ENCODE measurements at places on chromosomes 1 and 21.

DNA sequence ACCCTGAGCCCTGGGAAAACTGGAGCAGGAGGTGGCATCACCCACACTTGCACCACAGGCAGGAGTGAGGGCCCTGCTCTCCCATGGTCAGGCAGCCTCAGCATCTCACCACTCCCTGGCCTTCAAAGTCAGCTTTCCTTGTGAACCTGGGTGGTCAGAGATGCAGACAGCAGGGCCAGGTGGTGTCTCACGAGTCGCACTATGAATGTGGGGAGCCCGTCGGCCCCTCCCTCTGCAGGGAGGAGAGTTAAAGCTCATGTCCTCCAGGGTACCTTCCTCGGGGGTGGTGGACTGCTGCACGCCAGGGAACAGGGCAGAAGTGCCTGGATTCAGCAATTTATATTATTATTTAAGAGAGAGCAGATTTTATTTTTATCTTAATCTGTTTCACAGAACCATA lies 24.1 kb downstream of the ABCG1 start:
- no peak for DNase-seq

DNA sequence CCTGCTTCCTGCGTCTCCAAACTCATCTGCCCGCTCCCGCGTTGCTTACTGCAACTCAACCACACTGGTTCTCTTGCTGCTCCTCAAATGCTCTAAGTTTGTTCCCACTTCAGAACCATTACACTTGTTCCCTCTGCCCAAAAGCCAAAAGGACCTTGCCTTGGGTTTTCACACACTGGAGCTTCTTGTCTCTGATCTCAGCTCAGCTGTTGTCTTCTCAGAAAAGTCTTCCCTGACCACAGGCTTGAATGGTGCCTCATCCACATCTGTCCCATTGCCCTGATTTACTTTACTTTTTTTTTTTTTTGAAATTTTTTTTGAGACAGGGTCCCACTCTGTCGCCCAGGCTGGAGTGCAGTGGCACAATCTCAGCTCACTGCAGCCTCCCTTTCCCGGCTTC lies 44.3 kb upstream of the SYT14 start:
- no peak for DNase-seq

- no peak for DNase-seq
Observed at GRCh38 chr1:239677362-239677761, 291.0 kb downstream of the CHRM3 start.

- no peak for DNase-seq
Observed at GRCh38 chr21:31772674-31773555, 41.0 kb upstream of the SCAF4 start.

GRCh38 chr1:178627037-178627436 lies 98.0 kb upstream of the RALGPS2 start:
- DNase-seq, result no peak

DNA sequence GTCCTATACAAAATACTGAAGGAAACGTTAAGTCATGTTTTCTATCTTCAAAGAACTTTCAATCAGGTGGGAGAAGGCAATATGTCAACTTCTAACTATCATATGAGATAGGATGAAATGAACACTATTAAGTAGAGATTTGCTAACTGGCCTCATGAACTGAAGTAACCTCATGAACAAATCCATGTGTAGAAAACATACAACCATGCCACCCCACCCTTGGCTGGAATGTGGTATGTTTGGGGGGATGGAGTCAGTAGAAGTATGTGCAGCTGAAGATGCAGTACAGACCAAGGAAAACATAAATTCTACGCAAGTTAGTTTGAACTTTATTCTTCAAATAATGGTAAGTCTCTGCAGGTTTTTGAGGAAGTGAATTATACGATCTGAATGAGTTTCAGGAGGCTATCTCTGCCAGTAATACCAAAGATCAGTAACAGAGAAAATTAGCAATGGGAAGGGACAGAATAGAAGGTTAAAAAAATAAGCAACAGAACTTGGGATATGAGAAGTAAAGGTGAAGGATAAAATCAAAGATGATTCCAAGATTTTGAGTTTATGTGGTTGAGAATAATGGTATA lies 4.5 kb downstream of the TRMT1L start:
- no peak for DNase-seq

GRCh38 chr21:42103843-42104242 lies 32.7 kb downstream of the UMODL1 start:
- no peak for DNase-seq

DNA sequence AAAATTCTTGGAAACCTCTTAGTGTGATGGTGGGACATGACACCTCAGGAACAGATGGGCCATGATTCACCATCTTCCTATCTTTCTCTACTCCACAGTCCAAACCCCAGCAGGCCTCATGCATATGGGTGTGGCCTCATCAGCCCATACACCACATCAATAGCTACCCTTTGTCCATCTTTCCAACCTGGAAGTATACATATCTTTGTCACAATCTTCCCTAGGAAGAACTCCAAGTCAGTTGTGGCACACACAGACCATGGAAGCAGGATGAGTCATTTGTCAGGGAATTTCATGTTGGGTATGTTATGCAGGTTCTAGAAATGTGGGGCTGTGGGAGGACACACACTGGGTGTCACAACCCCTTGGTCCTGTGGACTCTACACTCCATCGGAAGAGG lies 30.5 kb upstream of the CLCA4 start:
- no peak for DNase-seq

DNA sequence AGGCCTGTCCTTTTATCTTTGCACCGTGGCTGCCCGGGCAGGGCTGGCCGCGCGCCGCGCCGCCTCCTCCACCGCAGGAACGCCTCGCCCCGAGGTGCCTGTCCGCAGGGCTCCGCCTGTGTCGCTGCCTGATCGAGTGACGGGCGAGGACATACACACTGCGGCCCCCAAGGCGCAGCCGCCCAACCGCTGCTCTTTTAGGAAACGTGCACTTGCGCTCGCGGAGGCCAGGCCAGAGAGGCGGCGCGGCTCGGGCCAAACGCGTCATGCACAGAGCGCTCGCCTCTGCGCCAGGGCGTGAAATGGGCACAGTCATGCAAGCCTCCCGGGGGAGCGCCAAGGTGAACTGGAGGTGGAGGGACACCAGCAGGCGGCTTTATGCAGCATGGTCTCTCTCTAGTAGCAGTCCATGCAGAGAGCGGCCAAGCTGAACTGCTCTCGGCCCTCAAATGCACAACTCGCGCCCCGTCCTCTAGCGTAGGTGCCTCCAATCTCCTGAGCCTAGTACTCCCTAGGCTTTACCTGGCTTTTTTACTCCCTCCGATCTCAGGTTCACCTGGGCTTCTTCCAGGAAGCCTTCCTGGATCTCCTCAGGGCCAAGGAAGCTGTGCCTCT lies 12.9 kb downstream of the TRABD2B start:
- DNase-seq, result no peak

DNA sequence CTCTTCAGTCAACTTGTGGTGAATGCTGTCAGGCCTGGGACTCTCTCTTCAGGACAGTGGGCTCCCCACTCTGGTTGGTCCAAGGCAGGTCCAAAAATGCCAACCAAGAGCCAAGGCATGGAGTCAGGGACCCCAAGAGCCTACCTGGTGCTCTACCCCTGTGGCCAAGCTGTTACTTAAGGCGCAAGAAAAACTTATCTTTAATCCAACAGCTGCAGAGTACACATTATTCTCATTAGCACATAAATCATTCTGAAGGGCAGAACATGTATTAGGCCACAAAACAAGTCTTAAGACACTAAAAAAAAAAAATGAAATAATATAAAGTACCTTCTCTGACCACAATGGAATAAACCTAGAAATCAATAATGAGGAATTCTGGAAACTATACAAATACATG lies 65.7 kb downstream of the FAF1 start:
- no peak for DNase-seq

DNA sequence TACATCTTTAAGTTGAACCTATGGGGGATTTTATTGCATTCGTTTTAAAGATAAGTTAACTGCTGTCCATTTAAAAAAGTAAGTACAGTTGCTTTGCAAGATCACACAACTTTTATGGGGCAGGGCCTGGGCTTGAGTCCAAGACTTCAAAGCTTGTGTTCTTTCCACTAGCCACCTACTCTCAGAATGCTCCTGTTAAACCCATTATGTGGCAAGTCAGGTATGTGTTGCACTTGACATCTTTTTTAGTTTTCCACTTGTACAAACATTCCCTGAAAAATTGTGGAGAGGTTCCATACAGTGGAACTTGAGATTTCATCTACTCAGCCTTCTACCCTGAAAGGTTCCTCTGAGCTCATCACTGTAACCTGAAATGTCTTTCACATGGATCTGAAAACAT lies 235.5 kb upstream of the SGIP1 start:
- no peak for DNase-seq

- DNase-seq, result no peak
Observed at GRCh38 chr1:44641126-44642102, 32.9 kb downstream of the TMEM53 start.

DNA sequence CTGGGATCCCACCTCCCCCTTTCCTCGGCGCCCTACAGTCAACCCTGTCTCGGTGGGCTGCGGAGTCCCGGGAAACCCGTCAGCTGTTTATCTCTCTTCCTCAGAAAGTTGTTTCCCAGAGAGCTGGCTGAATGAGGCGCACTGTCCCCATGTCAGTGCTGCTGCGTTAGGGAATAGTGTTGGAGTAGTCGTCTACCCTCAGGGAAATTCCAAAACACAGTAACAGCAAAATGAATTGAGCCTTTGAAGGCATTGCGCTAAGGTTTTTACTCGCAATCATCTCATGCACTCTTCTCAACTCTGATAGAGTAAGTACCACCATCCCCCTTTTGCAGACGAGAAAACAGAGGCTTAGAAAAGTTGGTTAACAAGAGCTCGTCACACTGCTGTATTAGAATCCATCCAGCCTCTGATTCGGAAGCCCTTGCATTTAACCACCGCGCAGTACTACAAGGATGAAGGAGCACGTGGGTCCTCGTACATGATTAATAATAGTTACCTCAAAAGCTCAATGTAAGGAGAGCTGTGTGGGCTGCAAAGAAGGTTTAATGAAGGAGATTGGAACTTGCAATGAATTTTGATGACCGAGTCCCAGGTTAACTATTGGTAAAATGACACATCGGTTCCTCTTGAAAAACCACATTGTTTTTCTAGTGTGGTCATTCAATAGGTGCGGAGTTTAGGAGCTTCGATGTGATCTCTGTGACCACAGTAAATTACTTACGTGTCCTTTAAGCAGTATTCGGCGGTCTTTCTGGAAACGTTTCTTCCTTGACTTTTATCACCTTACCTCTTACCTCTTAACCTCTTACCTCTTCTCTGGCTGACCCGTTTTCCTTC lies 788 bp upstream of the EDEM3 start:
- DNase-seq, result no peak

GRCh38 chr1:55364216-55364615 lies 149.1 kb upstream of the USP24 start:
- no peak for DNase-seq

DNA sequence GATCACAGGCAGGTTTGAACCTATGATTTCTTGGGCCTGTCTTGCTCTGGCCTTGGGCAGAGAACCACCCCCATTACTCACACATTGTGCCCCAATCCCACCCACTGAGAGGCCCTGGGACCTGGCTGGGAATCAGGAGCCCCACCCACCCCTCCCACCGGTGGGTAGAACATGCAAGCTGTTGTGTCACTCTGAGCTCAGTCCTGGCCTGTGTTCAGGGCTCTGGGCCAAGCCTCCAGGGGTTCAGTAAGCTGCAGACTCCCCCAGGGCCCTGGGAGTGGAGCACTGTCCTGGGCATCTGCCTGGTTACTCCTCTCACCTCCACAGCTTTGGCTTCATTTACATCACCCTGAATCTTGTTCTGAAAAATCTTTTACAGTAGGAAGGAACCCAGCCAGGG lies 270.5 kb downstream of the RRAGC start:
- no peak for DNase-seq

- DNase-seq, result no peak
Observed at GRCh38 chr1:24284156-24284471, 35.0 kb upstream of the GRHL3 start.

DNA sequence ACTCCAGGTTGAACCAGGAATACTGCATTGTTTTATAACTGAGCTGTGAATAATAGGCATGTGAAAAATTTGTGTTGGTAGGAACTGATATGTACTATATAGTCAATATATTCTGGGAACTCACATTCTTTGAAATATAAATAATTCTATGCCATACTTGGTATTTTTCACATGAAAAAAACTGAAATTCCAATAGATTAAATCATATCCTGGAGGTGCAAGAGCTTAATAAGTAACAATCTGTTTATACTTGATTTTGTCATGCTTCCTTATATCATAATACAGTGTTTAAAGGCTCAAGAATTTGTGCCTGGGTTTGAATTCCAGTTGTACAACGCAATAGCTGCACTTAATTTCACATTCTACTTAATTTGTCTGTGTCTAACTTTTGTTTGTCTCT lies 387.0 kb downstream of the USP25 start:
- DNase-seq, result no peak

DNA sequence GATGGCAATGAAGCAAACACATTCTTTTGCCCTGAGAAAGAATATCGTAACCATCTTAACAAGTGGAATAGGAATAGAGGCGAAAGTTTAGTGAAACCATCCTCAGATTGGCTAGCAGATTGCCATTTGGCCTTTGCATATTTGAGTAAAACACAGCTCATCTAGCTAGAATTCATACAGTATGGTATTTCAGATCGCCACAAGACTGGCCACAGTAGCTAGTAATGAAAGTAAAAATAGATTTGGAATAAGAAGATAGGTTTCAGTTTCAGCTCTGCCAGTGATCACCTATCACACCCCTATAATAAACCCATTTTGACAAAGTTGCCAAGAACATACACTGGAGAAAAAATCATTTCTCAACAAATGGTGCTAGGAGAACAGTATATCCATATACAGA lies 294.9 kb downstream of the LRRIQ3 start:
- no peak for DNase-seq

DNA sequence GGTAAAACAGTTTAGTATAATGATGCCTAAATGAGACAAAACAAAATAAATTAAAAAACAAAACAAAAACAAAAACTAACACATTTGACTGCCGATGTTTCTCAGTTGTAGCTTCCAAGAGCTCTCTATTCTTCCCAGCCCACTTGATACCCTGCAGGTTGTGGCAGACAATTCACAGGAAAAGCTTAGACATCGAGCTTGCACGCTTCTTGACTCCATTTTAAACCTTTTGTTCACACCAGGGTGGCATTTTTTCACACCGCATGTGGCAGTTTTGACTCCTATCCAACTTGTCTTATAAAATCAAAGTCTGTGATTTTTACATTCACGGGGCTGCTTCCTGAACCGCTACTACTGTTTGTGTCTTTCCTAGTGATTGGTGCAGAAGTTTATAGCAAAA lies 575.9 kb downstream of the USP25 start:
- no peak for DNase-seq

- no peak for DNase-seq
Observed at GRCh38 chr1:26375081-26375480, 2.5 kb upstream of the ZNF683 start.

- DNase-seq, result no peak
Observed at GRCh38 chr1:41380195-41380594, 19.0 kb downstream of the FOXO6 start.

GRCh38 chr1:39435597-39435996 lies 55.8 kb upstream of the BMP8A start:
- DNase-seq, result no peak

GRCh38 chr1:20633190-20634064 lies at the start of gene PINK1:
Gene PINK1 (plus strand): TSS chr1:20633458. CDS start chr1:20633549, 91 bp downstream.
- peak; percentile 60 for DNase-seq

- peak; percentile 18 for DNase-seq
Observed at GRCh38 chr1:206784471-206784903, 12.2 kb upstream of the IL10 start.
